ENCODE measurements at places on chromosomes 2 and 18. TPM values are rescaled to one million over a fixed set of nuclear protein-coding genes. Genes with fewer than 3 reads are reported as not detected.

IGFBP5 gene
- total RNA-seq = 44.6 TPM

DSG1 gene
- total RNA-seq = not detected

STON1 gene
- 11.9 TPM for total RNA-seq

DNA sequence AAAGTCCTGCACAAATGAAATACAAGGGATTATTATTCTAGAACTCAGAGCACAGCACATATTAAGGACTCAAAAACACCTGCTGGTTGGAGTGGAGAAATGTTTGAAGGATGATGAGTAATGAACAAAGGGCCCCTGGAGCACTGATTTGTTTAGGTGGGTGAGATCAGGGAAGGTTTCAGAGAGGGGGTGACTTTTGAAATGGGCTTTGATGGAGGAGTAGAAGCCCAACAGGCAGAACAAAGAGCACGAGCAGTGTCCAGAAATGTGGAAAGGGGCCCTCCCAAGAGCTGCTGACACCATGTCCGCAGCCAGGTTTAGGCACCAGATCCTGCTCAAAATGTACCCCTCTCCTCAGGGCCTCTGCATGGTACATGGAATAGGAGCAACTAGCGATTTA, 23.8 kb downstream of the KCNK3 start:
- no peak for DNase-seq

DNA sequence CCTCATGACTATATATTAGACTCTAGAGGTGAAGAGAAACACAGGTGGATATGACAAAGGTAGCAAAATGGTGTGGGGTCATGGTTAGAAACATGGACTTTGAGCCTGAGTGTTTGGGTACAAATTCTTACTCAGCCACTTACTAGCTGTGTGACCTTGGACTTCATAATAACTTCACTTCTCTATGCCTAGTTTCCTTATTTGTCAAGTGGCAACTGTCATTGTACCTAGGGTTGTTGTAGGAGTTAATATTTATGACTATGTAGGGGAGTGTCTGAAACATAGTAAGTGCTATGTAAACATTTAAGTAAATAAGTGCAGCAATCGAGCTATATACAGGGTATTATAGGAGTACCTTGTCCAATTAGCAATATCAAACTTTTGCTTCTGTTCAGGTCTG, 49.7 kb upstream of the RAPH1 start:
- peak; percentile 32 for DNase-seq

- no peak for DNase-seq
These were observed 13.4 kb downstream of the ALPG start for GRCh38 chr2:232420073-232420454.

- DNase-seq = no peak
These were observed 994 bp downstream of the KLHL41 start for GRCh38 chr2:169510496-169510895.
